ENCODE measurements at places on chromosomes 6 and 20. TPM values are rescaled to one million over a fixed set of nuclear protein-coding genes. Genes with fewer than 3 reads are reported as not detected.

Gene DEFB132
- total RNA-seq, result 0.10 TPM

Gene NPEPL1
- 27.4 TPM for total RNA-seq

Gene SLC44A4
- total RNA-seq, result 2.7 TPM

Gene TIAM2
- 14.9 TPM for total RNA-seq

Gene GPR31
- not detected for total RNA-seq

Gene MCCD1
- total RNA-seq, result not detected

Gene PRR18
- 0.23 TPM for total RNA-seq

Gene XKR7
- total RNA-seq, result 6.2 TPM

Gene RAET1G
- total RNA-seq, result 1.2 TPM

Gene RING1
- 33.7 TPM for total RNA-seq

Gene BANF2
- not detected for total RNA-seq

Gene FAM83D
- 30.9 TPM for total RNA-seq

Gene OR2H1
- total RNA-seq, result not detected

Gene FABP7
- total RNA-seq, result not detected

Gene ALDH8A1
- total RNA-seq, result not detected

Gene TSPO2
- not detected for total RNA-seq

Gene DSP
- total RNA-seq, result 20.1 TPM

Gene WFDC5
- not detected for total RNA-seq

Gene MEI4
- 0.05 TPM for total RNA-seq

Gene COL20A1
- total RNA-seq, result 0.23 TPM

Gene HLA-DRA
- 1.7 TPM for total RNA-seq

Gene RAB23
- 25.5 TPM for total RNA-seq

Gene OVOL2
- total RNA-seq, result 0.77 TPM

Gene RAMACL
- 0.13 TPM for total RNA-seq

Gene CPXM1
- total RNA-seq, result not detected

Gene EYA2
- 1.9 TPM for total RNA-seq

Gene LY86
- total RNA-seq, result not detected

Gene SNAI1
- total RNA-seq, result 8.8 TPM

Gene IL20RA
- not detected for total RNA-seq

Gene COX4I2
- not detected for total RNA-seq

Gene TOX2
- 85.4 TPM for total RNA-seq

Gene HLA-DPA1
- 0.69 TPM for total RNA-seq

Gene DLL1
- 2.4 TPM for total RNA-seq

Gene ALDH5A1
- total RNA-seq, result 4.2 TPM

Gene CAGE1
- not detected for total RNA-seq

Gene BEND6
- 8.0 TPM for total RNA-seq
